ENCODE measurements at places on chromosomes 5 and 9.
A peak's percentile ranks its signal among the peaks of the same experiment; 100 is the strongest.

GRCh38 chr5:139649082-139649991 lies 1.2 kb downstream of the CXXC5 start:
- no peak for DNase-seq

DNA sequence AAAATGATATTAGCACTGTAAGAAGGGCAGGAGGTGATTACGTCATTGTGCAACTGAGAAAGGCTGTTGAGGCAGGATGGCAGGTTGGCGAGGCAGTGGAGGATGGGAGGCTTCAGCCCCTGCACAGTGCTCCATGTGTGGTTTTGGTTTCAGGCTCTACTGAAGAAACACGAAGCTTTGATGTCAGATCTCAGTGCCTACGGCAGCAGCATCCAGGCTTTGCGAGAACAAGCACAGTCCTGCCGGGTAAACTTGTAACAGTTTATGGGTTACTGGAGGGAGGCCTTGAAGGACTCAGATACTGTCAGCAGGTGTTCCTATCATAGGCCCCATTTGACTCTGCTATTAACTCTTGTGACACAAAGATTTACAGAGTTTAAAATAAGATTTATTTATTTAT lies 35.1 kb downstream of the SPTAN1 start:
- DNase-seq: no peak

DNA sequence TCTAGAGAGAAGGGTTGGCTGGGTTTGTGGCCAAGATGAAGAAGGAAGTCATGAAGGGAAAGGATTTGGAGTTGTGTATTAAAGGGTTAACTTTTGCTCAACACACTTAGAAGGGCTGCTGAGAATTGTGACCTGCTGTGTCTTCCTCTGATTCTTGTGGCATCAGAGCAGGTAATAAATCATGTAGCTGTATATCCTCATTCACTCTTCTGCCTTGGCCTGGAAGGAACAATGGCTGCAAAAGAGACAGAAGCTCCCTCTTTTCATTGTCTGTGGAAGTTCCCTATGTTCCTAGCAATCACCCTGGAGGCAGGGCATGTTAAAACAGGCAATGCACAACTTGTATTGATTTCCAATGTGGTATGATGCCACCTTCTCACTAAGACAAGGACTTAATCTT lies 159.1 kb downstream of the LRRC70 start:
- no peak for DNase-seq

- no peak for DNase-seq
Measured at GRCh38 chr5:100407053-100407452, 128.1 kb upstream of the FAM174A start.

DNA sequence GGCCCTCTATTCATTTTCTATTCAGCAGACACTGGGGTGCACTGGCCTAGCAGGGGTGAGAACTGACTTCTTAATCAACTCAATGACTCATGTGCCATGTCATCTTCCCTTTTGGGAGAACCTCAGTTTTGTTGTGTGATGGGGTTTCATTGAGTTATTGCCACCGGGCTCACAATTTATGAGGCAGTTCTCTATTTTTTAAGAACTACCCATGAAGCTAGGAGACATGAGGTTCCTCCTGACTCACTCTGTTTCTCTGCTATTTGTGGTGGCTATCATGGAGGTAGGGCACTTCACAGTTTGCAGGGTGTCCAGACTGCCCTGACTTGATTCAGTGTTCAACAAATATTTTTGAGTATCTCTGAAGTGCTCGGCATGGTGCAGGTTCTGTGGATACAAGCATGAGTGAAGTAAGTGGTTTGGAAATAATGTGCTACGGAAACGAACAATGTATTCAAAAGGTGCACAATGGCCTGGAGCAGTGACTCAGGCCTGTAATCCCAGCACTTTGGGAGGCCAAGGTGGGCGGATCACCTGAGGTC lies 39.3 kb downstream of the SPARC start:
- no peak for DNase-seq

DNA sequence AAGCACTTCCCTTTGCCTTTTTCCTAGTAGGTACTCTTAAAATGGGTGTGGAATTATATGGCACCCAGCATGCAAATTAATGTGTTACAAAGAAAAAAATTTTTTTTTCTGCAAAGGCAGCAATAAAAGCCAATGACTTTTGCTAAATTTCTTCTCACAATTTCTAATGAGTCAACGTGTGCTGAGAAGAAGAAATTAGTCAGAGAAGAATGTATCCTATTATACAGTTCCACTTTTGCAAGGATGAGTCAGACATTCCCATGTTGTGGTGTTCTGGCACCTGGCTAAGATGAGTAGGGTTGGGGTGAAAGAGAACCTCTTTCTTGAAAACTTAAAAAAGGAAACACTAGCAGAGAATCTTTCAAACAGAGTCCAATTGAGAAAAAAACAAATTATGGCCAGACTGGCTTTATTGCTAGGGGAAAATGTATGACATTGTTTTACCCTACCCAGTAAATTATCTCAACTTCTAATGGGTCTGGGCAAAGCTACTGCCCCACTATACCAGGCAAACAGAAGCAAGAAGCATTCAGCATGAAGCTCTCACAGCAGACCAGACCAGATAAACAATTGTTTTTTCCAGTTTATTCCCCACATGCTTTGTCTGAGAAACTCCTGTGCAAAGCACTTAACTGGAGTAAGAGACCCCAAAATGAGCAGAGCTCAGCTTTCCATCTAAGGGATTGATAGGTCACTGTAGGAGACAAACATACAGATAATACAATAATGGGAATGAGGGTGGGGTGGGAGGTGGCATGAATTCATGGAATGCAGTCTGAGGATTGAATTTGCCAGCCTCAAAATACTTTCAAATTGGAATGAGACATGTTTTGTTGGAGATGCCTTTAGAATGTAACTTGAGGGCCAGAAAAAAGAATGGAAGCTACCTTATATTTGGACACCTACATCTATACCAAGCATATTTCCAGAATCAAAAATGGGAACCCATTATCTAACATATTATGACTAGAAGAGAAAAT lies 220.8 kb upstream of the RFX3 start:
- DNase-seq: peak; percentile 93

Data from fibroblast of mammary gland (primary cell).